ENCODE measurements at places on chromosomes 5 and 9. TPM values are rescaled to one million over a fixed set of nuclear protein-coding genes. Genes with fewer than 3 reads are reported as not detected.
A peak's percentile ranks its signal among the peaks of the same experiment; 100 is the strongest.

- no peak overlapping the region for H3K27ac ChIP-seq
- no peaks in the 10 kb centered on the region for H3K27me3 ChIP-seq
- H3K36me3 ChIP-seq: no peaks in the 10 kb centered on the region
- DNase-seq: no peak
These were observed 82.4 kb downstream of the RAPGEF1 start for GRCh38 chr9:131657456-131657855.

DNA sequence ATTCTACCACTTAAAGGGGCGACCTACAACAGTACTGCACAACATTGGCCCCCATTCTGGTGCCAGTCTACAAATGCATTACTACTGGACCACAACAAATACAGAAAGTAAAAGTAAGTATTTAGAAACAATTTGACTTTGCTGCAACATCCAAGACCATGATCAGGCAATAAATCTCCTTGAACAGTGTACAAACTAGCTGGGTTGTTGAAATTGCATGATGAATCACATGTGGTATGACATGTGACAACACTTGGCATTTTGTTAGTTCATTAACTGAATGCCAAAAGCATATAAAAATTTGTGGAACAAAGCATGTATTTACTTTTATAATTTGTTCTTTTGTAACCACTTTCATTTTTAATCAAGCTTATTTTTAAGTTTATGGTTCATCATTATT lies 270.5 kb downstream of the NFIB start:
- no peak overlapping the region for H3K4me3 ChIP-seq
- no peaks in the 10 kb centered on the region for H3K4me1 ChIP-seq
- no peak overlapping the region for H3K27ac ChIP-seq
- DNase-seq: no peak
- no peaks in the 10 kb centered on the region for H3K36me3 ChIP-seq

GRCh38 chr5:160693831-160694465 lies 158.1 kb downstream of the ATP10B start:
- no peaks in the 10 kb centered on the region for H3K4me1 ChIP-seq
- no peaks in the 10 kb centered on the region for H3K27me3 ChIP-seq
- no peak overlapping the region for H3K4me3 ChIP-seq
- no peak overlapping the region for H3K27ac ChIP-seq
- no peaks in the 10 kb centered on the region for H3K36me3 ChIP-seq
- no peak for DNase-seq

GRCh38 chr9:89097219-89097618 lies 81.4 kb downstream of the SHC3 start:
- H3K4me3 ChIP-seq: no peak overlapping the region
- no peak overlapping the region for H3K27ac ChIP-seq
- no peaks in the 10 kb centered on the region for H3K27me3 ChIP-seq
- no peak for DNase-seq

GRCh38 chr5:153445875-153446579 lies 44.4 kb upstream of the GRIA1 start:
- H3K27me3 ChIP-seq: no peaks in the 10 kb centered on the region
- H3K4me1 ChIP-seq: no peaks in the 10 kb centered on the region
- DNase-seq: no peak

GRCh38 chr5:88092958-88093605 lies 175.6 kb downstream of the TMEM161B start:
- no peak for DNase-seq
- no peaks in the 10 kb centered on the region for H3K36me3 ChIP-seq
- no peak overlapping the region for H3K4me3 ChIP-seq

- peak overlapping the region; percentile 14 for H3K27ac ChIP-seq
- H3K27me3 ChIP-seq: no peaks in the 10 kb centered on the region
- H3K4me1 ChIP-seq: no peaks in the 10 kb centered on the region
- peaks cover 4% of the 10 kb centered on the region for H3K36me3 ChIP-seq
- no peak overlapping the region for H3K4me3 ChIP-seq
- DNase-seq: no peak
These were observed 61.8 kb downstream of the ERAP1 start for GRCh38 chr5:96745844-96746531.

DNA sequence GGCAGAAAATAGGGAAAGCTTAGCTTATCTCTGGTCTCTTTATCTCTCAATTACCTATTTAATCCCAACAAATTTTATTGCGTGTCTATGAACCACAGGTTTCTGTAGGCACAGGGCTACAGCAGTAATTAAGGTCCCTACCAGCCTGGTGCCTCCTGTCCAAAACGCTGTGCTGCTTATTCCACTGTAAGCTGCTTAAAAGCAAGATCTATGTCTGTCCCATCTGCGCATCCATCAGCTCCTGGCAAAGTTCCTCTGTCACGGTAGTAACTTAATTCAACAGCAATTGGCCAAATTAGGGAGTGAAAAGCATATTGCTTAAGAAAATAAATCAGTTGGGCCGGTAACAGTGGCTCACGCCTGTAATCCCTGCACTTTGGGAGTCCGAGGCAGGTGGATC lies 235.8 kb upstream of the VLDLR start:
- no peak overlapping the region for H3K27ac ChIP-seq
- DNase-seq: no peak
- no peaks in the 10 kb centered on the region for H3K27me3 ChIP-seq
- H3K36me3 ChIP-seq: no peaks in the 10 kb centered on the region

DNA sequence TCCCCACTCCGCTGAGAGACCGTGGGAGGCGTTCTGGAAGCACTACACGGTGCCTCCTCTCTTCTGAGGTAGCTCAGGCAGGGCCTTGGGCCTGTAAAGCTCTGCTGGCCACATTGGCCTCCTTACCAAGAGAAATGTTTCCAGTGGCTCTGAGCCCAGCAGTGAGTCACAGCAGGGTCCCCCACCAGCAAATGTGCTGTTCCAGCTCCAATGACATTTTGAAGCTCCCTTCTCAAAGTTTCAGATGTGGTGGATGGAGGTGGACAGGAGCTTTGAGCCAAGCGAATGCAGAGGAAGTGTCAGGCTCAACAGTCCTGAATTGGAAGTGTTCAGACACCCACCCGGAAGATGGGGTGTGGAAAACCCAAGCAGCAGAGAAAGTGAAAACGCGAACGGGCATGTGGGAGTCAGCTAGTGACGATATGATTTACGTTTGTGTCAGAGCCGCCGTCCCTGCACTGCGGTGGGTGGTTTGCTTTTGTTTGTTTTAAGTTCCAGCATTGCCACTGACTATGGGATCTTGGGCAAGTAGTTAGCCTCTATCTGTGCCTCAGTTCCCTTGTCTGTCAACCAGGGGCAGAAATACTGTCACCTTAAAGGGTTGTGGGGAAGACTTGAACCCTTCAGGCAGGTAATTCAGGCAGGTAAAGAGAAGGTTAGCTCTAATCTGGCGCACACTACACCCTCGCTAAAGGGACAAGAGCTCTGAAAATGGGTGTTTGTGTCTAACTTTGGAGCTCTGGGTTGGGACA lies 38.2 kb downstream of the C5orf15 start:
- H3K27ac ChIP-seq: no peak overlapping the region
- H3K4me1 ChIP-seq: no peaks in the 10 kb centered on the region
- no peaks in the 10 kb centered on the region for H3K27me3 ChIP-seq
- DNase-seq: no peak

DNA sequence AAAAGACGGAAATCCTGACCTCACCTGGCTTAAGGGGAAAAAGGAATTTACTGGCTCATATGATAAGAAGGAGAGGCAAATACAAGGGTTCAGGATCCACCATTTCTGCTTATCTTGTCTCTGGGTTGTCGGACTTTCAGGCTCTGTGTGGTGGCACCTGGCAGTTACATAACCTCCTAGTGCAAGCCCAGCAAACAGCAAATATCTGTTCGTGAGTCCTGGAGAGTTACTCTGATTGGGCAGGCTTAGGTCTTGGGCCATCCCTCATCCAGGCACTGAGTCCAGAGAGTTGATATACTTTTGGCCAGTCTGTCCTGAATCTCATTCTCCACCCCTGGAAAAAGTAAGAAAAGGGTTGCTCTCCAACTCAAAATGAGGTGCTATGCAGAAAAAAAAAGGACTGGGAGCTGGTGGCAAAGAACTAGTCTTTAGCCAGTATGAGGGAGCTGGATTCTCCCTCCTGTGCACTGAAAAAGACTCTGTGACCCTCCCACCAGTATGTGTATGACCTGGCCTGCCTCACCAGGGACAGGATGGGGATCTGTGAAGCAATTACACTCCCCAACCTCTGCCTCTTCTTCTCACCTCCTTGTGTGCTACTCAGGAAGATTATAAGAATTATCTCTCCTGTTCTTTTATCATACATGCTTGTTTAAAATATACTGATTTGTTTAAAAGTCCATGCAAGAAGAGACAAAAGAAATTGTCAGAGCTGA lies 282.9 kb downstream of the ARHGAP26 start:
- H3K4me1 ChIP-seq: no peaks in the 10 kb centered on the region
- no peak for DNase-seq
- no peak overlapping the region for H3K4me3 ChIP-seq
- H3K36me3 ChIP-seq: no peaks in the 10 kb centered on the region
- H3K27me3 ChIP-seq: no peaks in the 10 kb centered on the region

DNA sequence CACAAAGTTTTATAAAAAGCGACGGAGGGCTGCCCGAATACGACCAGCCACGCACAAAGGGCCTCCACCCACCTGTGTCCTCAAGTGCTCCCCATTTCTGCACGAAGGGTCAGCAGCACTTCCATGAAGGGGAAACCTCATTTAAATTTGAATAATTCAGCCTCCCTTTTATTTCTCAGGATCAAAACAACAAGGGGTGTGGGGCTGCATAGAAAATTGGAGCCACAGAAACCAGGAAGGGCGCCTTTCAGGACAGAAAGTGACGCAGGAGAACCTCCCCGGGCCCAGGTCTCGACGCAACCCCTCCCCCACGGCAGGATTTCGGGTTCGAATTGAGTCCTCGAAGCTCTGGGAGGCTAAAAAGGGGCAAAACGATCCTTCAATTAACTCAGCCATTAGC lies 2.1 kb downstream of the NRARP start:
- H3K4me1 ChIP-seq: peaks cover 26% of the 10 kb centered on the region
- no peaks in the 10 kb centered on the region for H3K36me3 ChIP-seq

DNA sequence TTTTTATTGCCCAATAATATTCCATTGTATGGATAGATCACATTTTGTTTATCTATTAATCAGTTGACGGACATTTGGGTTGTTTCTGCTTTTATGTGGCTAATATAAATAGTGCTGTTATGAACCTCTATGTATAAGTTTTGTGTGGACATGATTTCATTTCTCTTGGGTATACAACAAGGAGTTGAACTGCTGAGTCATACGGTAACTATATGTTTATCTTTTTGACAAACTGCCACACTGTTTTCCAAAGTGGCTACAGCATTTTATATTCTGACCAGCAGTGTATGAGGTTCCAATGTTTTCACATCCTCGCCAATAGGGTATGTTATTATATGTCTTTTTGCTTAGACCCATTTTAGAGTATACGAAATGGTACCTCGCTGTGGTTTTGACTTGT lies 264.3 kb downstream of the RFX3 start:
- no peaks in the 10 kb centered on the region for H3K4me1 ChIP-seq
- H3K27me3 ChIP-seq: no peaks in the 10 kb centered on the region
- no peaks in the 10 kb centered on the region for H3K36me3 ChIP-seq
- H3K27ac ChIP-seq: no peak overlapping the region

DNA sequence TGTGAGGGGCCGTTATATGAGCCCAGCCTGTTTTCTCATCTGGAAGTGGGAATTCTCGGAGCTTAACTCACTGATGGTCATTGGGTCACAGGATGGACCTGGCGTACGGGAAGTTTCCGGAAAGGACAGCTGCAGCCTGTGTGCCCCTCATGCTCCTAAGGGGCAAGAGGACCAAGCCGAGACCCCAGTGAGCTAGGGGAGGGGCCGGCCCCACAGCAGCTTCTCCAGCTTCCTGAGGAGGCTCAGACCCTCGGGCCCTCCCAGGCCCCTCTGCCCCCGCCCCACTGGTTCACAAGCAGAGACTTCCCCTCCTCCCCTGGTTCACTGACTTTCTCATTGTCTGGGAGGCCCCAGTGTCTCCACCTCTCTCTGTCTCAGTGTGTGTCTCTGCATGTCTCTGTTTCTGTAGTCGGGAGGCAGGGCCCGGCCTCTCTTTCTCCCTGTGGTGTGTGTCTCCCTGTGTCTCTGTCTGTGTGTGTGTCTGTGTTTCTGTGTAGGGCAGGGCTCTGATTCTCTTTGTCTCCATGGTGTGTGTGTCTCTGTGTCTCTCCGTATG lies 32.3 kb upstream of the FIBCD1 start:
- no peak overlapping the region for H3K27ac ChIP-seq
- no peaks in the 10 kb centered on the region for H3K4me1 ChIP-seq
- H3K27me3 ChIP-seq: peaks cover 7% of the 10 kb centered on the region
- H3K36me3 ChIP-seq: no peaks in the 10 kb centered on the region
- no peak for DNase-seq
- no peak overlapping the region for H3K4me3 ChIP-seq

- no peak overlapping the region for H3K27ac ChIP-seq
- no peak overlapping the region for H3K4me3 ChIP-seq
- no peaks in the 10 kb centered on the region for H3K36me3 ChIP-seq
- H3K4me1 ChIP-seq: no peaks in the 10 kb centered on the region
These were observed 460.5 kb downstream of the MAN2A1 start for GRCh38 chr5:110150199-110150598.

DNA sequence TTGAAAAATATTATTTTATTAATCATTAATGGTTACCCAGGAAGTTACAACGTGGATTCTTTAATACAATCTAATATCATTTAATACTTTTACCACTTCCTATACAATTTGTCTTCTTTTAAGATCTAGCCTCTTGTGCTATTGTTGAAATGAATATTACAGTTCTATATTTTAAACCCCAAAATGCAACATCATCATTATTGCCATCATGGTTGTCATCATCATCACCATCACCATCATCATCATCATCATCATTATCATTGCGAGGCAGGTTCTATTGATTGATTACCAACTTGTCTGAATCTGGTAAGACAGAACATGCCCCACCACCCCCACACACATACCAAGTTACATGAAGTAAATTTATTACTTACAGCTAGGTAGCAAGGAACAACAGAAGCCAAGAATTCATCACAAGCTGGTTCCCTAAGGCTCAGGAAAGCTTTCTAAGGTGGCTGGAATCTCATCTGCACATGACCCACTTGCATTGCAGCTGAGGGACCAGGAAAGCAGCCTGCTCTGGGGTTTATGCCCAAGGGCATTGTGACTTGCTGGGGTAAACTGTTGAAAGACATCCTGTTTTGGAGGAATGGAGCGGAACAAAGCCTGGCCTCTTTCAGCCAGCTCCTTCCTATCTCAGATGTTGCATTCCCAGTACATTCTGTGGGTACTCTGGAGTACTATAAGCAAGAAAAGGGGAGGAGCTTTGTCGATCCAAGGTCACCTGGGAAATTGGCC lies 418.1 kb downstream of the PRR16 start:
- no peaks in the 10 kb centered on the region for H3K36me3 ChIP-seq
- H3K4me1 ChIP-seq: no peaks in the 10 kb centered on the region
- no peaks in the 10 kb centered on the region for H3K27me3 ChIP-seq
- DNase-seq: no peak

- H3K27me3 ChIP-seq: no peaks in the 10 kb centered on the region
- H3K4me1 ChIP-seq: no peaks in the 10 kb centered on the region
- DNase-seq: no peak
- H3K27ac ChIP-seq: no peak overlapping the region
These were observed 21.8 kb downstream of the RNF44 start for GRCh38 chr5:176515396-176515795.

- no peak overlapping the region for H3K4me3 ChIP-seq
- no peaks in the 10 kb centered on the region for H3K27me3 ChIP-seq
- H3K4me1 ChIP-seq: no peaks in the 10 kb centered on the region
These were observed 40.7 kb upstream of the S1PR3 start for GRCh38 chr9:88950341-88951154.

The PSD2 gene
- total RNA-seq: 0.46 TPM

The EGFLAM gene
- total RNA-seq: 14.1 TPM

The MARVELD2 gene
- total RNA-seq: 9.5 TPM

Data from prostate gland (tissue), 2 donors.